ENCODE measurements at places on chromosomes 7 and 10.

- no peak for DNase-seq
Observed at GRCh38 chr7:76051840-76052239, 3.9 kb downstream of the MDH2 start.

GRCh38 chr10:114499630-114500190, 95.4 kb upstream of the AFAP1L2 start:
- peak; percentile 67 for DNase-seq

- DNase-seq: no peak
Observed at GRCh38 chr10:101558671-101559595, 29.1 kb downstream of the POLL start.

DNA sequence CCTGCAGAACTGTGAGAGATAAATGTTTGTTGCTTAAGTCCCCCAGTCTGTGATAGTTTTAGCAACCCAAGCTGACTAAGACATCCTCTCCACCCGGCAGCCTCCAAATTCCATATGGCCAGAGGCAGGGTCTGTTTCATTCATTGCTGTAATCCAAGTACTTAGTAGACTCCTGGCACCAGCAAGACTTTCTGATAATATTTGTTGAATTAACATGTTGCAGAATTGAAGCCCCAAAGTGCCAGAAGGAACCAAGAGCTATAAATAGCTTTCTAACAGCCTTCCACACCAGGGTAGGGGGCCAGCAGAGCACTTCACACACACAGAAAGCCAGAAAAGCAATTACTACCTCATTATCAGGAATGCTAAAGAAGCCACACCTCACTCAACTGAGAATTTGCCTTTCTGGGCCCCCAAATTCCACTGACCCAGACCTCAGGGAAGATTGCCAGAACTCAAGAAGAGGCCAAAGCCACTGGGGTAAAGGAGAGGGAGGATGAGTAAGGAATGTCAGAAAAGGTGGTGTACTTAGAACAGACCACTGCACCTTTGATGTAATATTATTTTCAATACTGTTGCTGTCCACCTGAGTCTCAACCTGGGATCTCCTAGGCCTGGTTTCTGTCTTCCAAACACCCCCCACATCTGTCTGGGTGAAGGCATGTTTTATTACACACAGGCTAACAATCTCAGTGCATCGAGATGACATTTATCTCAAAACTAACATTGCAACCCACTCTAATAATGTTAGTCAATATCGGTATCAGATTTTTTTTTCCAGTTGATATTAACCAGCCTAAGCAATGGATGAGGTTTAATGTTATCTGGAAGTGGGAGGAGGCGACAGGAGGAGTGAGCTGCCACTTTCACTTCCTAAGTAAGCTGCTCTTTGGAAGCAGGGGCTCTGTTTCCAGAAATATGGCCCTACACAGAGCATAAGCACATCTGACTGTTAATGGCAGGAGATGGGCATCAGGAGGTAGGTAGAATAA, 5.5 kb downstream of the NOD1 start:
- DNase-seq: no peak

DNA sequence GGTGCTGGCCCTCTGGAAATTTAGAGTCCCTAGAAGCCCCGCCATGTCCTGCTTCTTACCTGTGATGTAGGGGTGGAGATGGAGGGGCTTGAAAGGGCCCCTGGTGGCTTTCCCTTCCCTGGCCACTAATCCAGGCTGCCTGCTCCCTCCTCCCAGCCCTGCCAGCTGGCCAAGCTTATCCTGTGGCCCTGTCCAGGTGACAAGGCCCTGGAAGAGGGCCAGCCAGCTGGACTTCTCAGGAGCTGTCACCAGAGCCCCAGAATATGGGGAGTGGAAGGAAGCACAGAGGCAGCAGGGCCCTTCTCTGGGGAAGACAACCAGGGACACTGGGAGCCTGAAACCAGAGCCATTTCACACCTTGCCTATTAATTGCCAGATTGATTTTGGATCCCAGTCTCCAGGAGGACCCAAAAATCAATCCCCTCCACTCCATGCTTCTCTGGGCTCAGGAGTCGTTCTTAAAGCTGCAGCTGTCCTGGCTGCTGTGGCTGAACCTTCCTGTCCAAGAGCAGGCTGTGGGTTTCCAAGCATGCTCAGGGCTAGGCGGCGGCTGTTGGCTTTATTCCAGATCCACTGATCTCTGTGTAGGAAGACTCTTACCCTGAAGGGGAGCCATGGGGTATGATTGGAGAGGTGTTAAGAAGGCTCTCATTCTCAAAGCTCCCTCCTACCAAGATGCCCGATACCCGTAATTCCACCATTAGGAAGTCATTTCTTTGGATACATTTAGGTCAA, 52.6 kb upstream of the PCBD1 start:
- DNase-seq: no peak

DNA sequence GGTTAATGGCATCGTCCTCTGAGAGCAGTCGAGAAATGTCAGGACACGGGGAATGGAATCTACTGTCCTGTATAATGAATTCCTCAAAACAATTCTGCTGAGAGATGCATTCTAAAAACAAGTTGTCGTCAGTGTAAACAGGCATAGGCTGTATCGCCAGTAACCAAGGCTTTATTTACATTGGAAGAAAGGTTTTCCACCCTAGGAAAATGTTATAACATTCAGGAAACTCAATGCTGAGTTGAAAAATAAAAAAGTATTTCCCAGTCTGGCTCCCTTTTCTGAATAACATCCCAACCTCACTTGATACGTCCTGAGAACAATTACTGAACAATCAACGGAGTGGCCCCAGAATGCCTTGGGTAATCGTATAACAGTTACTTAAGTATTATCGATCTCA, 79.6 kb upstream of the UCN3 start:
- no peak for DNase-seq

DNA sequence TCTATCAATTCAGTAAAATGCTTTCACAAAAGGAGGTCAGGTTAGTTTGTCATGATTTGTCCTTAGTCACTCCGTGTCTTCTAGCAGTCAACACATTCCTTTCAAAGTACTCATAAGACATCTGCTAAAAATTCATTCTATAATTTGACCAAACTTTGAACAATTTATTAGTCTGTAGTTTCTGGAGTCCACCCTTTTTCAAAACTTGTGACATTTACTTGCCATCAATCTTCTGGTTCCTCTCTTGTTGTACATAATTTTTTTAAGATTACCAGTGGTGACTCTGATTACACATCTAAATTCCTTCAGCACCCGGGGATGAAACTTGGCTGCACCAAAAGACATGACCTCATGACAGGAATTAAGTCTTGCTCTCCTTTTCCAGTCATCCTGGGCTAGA, 130.1 kb downstream of the NEBL start:
- no peak for DNase-seq

GRCh38 chr7:155953781-155954549, 141.7 kb upstream of the SHH start:
- no peak for DNase-seq

GRCh38 chr7:68078157-68078710, 1081.6 kb downstream of the TYW1 start:
- DNase-seq: no peak

DNA sequence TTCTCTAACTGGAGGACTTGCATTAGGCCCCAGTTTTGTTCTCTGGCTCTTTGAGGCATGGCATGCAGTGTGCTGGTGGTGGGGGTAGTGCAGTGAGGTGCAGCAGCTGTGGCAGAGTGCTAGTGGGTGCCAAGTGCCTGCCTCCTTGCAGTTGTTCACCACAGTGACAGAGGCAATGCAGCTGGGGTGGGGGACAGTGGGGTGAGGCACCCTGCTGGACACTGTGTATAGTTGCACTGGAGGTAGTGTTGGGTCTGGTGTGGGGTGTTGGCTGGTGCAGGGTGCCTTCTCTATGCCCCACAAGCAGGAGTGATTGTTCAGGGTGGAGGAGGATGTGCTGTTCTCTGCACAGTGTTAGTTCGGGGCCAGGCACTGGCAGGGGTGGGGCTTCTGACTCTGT, 21.7 kb upstream of the KEL start:
- DNase-seq: no peak

DNA sequence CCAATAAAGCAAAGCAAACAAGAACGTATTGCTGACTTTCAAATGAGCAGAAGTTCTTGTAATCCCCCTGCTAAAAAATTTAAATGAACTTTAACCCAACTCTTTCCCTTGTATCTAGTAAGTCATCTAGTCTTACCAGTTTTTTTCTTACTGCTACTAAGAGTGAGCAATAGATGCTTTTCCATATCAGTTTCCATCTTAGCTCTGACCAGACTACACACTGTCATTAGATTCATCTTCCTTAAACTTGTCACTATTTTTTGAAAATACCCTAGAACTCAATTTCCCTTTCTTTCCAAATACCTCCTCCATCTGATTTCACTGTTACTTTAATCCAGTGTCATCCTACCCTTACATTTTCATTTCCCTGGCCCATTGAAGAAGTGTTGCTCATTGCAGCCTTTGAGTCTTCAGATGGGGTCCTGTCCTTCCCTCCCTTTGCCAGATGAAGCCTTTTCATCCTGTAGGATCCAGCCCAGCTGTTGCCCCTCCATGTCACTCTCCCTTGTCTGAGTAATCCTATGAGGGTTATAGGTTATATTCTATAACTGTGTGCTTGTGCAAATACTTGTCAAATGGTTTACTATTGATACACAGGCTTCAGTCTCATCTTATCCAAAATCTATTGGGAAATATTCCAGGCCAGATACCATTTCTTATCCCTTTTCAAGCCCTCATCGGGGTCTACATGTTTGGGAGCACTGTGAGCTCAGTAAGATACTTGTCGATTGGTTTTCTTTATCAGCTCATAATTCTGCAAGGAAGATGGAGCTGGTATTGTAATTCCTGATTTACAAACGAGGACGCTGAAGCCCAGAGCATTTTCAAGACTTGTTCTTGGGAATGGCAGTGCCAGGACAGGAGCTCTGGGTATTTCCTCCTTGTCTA, 51.5 kb upstream of the ITGB1 start:
- DNase-seq: no peak

DNA sequence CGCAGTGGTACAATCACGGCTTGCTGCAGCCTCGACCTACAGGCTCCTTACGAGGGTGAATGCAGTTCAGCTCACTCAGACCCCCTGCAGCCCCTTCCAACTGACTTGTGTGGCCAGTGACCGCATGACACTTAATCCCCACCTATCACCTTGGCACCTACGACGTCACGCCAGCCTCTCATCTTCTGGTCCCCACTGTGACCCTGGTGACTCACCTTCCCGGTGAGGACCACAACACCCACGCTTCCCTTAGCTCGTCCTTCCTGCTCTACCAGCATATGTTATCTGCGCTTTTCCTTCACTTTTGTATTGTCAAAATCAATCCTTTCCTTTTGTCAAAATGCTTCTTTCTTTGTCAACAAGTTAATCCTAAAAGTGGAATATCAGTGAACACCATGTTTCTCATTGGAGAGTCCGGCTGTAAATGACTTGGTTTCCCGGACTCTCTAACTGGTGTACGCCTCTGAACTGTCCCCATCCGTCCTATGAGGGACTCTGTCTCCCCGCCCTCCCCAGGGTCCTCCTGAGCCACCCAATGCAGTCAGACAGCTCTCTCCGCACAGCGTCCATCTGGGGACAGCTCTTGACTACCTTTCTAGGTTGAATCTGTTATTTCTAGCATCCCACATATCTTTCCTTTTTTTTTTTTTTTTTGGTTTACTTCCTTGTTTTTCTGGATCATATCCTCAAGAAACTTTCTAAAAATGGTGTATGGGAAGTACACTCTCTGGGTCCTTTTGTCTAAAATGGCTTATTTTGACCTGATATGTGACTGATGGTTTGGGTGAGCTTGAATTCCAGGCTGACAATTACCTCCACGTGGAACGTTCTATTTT, 37.3 kb downstream of the CFAP46 start:
- DNase-seq: no peak

DNA sequence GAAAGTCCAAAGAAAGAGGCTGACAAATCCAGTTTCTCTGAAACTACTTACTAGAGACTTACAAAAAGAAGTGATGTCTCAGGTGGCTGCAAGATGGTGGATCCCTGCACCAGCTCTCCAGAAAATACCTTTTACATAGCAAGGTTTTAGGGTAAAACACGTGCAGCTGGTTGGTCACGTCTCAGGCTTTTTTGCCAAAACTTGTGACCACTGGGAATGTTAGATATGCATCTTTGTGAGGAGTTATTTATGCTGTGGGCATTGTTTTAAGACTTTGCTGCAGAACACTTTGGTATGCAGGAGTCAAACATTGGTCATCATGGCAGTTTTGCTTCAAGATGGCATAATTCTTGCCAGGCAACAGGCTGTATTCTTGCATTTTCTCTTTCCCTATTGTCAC, 1352.8 kb downstream of the REEP3 start:
- DNase-seq: no peak

DNA sequence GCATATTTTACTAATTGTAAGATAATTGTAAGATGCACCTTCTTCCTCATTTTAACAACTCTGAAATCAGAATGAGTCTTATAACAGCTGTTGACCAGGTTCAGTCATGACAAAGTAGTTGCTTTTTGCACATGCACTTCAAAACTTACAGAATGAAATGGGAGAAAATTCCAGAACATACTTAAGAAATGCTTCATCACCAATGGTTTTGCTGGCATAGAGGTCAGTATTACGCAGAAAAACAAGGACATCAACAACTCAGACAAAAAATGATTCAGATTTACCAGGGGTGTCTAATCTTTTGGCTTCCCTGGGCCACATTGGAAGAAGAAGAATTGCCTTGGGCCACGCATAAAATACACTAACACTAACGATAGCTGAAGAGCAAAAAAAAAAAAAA, 13.3 kb downstream of the COL28A1 start:
- DNase-seq: no peak

- no peak for DNase-seq
Observed at GRCh38 chr10:122854648-122855047, 9.0 kb upstream of the CUZD1 start.

- DNase-seq: no peak
Observed at GRCh38 chr7:131538813-131539179, 17.6 kb downstream of the PODXL start.

- DNase-seq: no peak
Observed at GRCh38 chr10:12564173-12564572, 214.8 kb downstream of the CAMK1D start.

- no peak for DNase-seq
Observed at GRCh38 chr10:64096941-64097340, 575.7 kb downstream of the REEP3 start.

- no peak for DNase-seq
Observed at GRCh38 chr10:17675638-17676037, 31.7 kb downstream of the STAM start.

- no peak for DNase-seq
Observed at GRCh38 chr7:114070246-114070645, 151.4 kb upstream of the PPP1R3A start.

- no peak for DNase-seq
Observed at GRCh38 chr7:77409005-77409738, 7.0 kb downstream of the GSAP start.

DNA sequence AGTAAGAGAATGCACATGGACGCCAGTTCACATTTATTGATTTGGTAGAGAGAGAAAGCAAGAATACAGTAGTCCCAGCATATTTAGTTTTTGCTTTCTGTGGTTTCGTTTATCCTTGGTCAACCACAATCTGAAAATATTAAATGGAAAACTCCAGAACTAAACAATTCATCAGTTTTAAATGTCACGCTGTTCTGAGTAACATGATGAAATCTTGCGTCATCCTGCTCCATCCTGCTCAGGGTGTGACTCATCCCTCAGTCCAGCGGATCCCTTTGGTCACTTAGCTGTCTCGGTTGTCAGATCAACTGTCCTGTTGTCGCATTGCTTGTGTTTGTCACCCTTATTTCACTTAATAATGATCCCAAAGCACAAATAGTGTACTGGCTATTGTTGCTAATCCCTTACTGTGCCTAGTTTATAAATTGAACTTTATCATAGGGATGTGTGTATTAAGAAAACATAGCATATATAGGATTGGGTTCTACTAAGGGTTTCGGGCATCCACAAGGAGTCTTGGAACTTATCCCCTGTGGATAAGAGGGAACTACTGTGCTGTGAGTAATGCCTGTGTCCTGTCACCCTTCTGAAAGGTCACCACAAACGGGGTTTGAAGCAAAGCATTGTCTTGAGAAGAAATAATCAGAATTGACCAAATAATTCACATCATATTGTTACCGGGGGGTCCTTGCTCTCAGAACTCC, 73.6 kb downstream of the OTUD1 start:
- DNase-seq: no peak

All from naive thymus-derived CD4-positive, alpha-beta T cell (primary cell).